ENCODE measurements at places on chromosomes 2 and 18. TPM values are rescaled to one million over a fixed set of nuclear protein-coding genes. Genes with fewer than 3 reads are reported as not detected.

TUBA4B gene
- not detected for total RNA-seq

MSH6 gene
- total RNA-seq, result 46.0 TPM

NDUFB3 gene
- 36.5 TPM for total RNA-seq

MEP1B gene
- not detected for total RNA-seq

SMYD1 gene
- not detected for total RNA-seq

Measured in T-cell (primary cell).